A549 treated with CORT108297 at 1 μM for 4 hours (cell line): ENCODE measurements at places on chromosomes 2 and 18. TPM values are rescaled to one million over a fixed set of nuclear protein-coding genes. Genes with fewer than 3 reads are reported as not detected.

SNORC gene
- 4.8 to 13.5 TPM (median 9.7 TPM) in 5 replicates for total RNA-seq

RFTN2 gene
- 0.01 TPM in 1 of 5 replicates, not detected in the others for total RNA-seq

MRPS9 gene
- total RNA-seq: 30.6 to 37.8 TPM (median 31.1 TPM) in 5 replicates

LDAH gene
- total RNA-seq: 14.7 to 23.7 TPM (median 17.9 TPM) in 5 replicates

UXS1 gene
- total RNA-seq: 53.4 to 61.3 TPM (median 57.6 TPM) in 5 replicates

UGT1A4 gene
- total RNA-seq: 0.06 to 0.08 TPM (median 0.07 TPM) in 3 of 5 replicates, not detected in the others

PASK gene
- total RNA-seq: 6.5 to 10.6 TPM (median 8.1 TPM) in 5 replicates

MPP4 gene
- 0.06 to 0.21 TPM (median 0.11 TPM) in 5 replicates for total RNA-seq

GKN2 gene
- 2.4 to 4.1 TPM (median 2.9 TPM) in 5 replicates for total RNA-seq

GAL3ST2 gene
- 0.13 to 0.35 TPM (median 0.32 TPM) in 5 replicates for total RNA-seq

ANKRD36B gene
- 4.1 to 5.7 TPM (median 4.8 TPM) in 5 replicates for total RNA-seq

STK16 gene
- 28.6 to 30.9 TPM (median 30.0 TPM) in 5 replicates for total RNA-seq

RESP18 gene
- total RNA-seq: not detected in 5 replicates

TMEM178A gene
- 0.13 to 0.17 TPM (median 0.16 TPM) in 5 replicates for total RNA-seq

RTP5 gene
- total RNA-seq: not detected in 5 replicates

GPR45 gene
- not detected in 5 replicates for total RNA-seq

PRKAG3 gene
- total RNA-seq: not detected in 5 replicates

CHRND gene
- total RNA-seq: not detected in 5 replicates

ADRA2B gene
- total RNA-seq: 0.02 to 0.07 TPM (median 0.05 TPM) in 4 of 5 replicates, not detected in the other

C1QL2 gene
- total RNA-seq: 0.06 to 0.20 TPM (median 0.07 TPM) in 5 replicates

EPB41L3 gene
- 0.21 to 0.74 TPM (median 0.23 TPM) in 5 replicates for total RNA-seq

GPR55 gene
- not detected in 5 replicates for total RNA-seq

AGAP1 gene
- total RNA-seq: 16.7 to 24.8 TPM (median 23.8 TPM) in 5 replicates

LINC00305 gene
- total RNA-seq: not detected in 5 replicates

RND3 gene
- total RNA-seq: 49.5 to 68.6 TPM (median 53.9 TPM) in 5 replicates

GRHL1 gene
- total RNA-seq: 0.64 to 1.3 TPM (median 0.99 TPM) in 5 replicates

EML6 gene
- 1.0 to 2.1 TPM (median 1.6 TPM) in 5 replicates for total RNA-seq

CYS1 gene
- total RNA-seq: 0.81 to 1.8 TPM (median 1.3 TPM) in 5 replicates

SPDYA gene
- total RNA-seq: 0.10 to 0.32 TPM (median 0.17 TPM) in 5 replicates

EPG5 gene
- total RNA-seq: 4.0 to 4.8 TPM (median 4.4 TPM) in 5 replicates

CD207 gene
- 0.07 TPM in 1 of 5 replicates, not detected in the others for total RNA-seq

SLC4A3 gene
- 2.5 to 4.1 TPM (median 3.1 TPM) in 5 replicates for total RNA-seq

ZBTB7C gene
- 0.02 to 0.20 TPM (median 0.07 TPM) in 5 replicates for total RNA-seq

TUBB8B gene
- 0.07 TPM in 1 of 5 replicates, not detected in the others for total RNA-seq

SERPINB11 gene
- total RNA-seq: 0.07 to 0.13 TPM (median 0.10 TPM) in 3 of 5 replicates, not detected in the others

DNAH6 gene
- total RNA-seq: 0.01 to 0.19 TPM (median 0.12 TPM) in 5 replicates

CDH7 gene
- total RNA-seq: 0.02 to 0.06 TPM in 2 of 5 replicates, not detected in the others

ERFE gene
- 5.1 to 10.4 TPM (median 7.6 TPM) in 5 replicates for total RNA-seq

SCG2 gene
- 0.88 to 1.2 TPM (median 1.1 TPM) in 5 replicates for total RNA-seq

NETO1 gene
- total RNA-seq: not detected in 5 replicates

PDE1A gene
- 0.09 to 0.18 TPM (median 0.14 TPM) in 5 replicates for total RNA-seq

DAW1 gene
- 2.0 to 3.6 TPM (median 2.9 TPM) in 5 replicates for total RNA-seq

SMYD1 gene
- not detected in 5 replicates for total RNA-seq

REG3G gene
- not detected in 5 replicates for total RNA-seq

IL1RL1 gene
- total RNA-seq: 0.67 to 1.2 TPM (median 0.86 TPM) in 5 replicates

DLGAP1 gene
- 0.01 to 0.04 TPM in 2 of 5 replicates, not detected in the others for total RNA-seq

LIMS3 gene
- total RNA-seq: not detected in 5 replicates

TFCP2L1 gene
- 2.9 to 4.9 TPM (median 3.3 TPM) in 5 replicates for total RNA-seq

ATP6V1B1 gene
- 1.5 to 2.6 TPM (median 2.4 TPM) in 5 replicates for total RNA-seq

STPG4 gene
- 0.05 TPM in 1 of 5 replicates, not detected in the others for total RNA-seq

DSEL gene
- 0.27 to 0.40 TPM (median 0.34 TPM) in 5 replicates for total RNA-seq

PER2 gene
- 3.1 to 6.1 TPM (median 4.6 TPM) in 5 replicates for total RNA-seq
